ENCODE measurements at places on chromosomes 12 and 14.
A peak's percentile ranks its signal among the peaks of the same experiment; 100 is the strongest.

GRCh38 chr12:22541496-22542155, 2.7 kb downstream of the C2CD5 start:
- no peak for DNase-seq

DNA sequence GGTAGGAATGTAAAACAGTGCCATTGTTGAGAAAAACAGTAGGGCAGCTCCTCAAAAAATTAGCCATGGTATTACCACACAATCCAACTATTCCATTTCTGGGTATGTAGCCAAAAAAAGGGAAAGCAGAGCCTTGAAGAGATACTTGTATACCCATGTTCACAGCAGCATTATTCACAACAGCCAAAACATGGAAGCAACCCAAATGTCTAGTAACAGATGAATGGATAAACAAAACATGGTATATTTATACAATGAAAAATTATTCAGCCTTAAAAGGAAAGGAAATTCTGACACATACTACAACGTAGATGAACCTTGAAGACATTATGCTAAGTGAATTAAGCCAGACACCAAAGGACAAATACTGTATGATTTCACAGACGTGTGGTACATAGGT, 67.6 kb upstream of the GNG2 start:
- DNase-seq = no peak

DNA sequence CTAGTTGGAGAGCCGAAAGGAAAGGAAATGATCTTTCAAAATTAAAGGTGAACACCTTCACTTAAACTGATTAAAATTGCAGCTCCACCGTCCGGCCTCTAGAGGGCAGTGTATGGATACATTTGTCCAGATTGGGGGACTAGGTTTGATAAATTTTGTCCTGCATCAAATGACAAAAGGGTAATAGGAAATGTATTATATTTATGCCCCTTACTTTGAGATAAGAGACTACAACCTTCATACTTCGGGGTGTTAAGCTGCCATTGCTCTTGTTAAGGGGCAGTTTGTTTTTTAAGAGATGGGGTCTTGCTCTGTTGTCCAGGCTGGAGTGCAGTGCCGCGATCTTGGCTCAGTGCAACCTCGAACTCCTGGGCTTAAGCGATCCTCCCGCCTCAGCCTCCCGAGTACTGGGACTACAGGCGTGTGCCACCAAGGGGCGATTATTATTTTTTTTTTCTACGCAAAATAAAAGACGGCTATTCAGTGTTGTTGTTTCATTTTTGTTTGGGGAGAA, 818 bp upstream of the SUOX start:
- peak; percentile 52 for DNase-seq

- no peak for DNase-seq
Observed at GRCh38 chr14:71591929-71592328, 340.3 kb upstream of the RGS6 start.

DNA sequence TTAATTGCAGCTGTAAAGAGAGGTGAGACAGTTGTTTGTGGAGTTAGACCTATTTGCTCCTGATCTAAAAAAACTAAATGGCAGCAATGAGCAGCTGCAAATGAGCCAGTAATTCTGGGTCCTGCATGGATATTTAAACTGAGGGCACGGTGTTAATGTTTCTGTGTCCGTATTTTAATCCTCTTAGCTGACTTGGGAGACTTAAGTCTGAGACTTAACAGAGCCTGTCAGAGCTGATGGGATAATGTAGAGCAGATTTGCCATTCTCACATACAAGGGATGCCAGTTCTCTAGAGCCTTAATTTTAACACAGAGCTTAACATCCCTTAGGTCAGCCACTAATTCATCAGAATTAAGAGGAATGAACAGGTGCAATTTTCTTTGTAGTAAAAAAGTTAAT, 178.6 kb upstream of the PDE3A start:
- DNase-seq = no peak
